ENCODE measurements at places on chromosomes 3 and 15. TPM values are rescaled to one million over a fixed set of nuclear protein-coding genes. Genes with fewer than 3 reads are reported as not detected.

DNA sequence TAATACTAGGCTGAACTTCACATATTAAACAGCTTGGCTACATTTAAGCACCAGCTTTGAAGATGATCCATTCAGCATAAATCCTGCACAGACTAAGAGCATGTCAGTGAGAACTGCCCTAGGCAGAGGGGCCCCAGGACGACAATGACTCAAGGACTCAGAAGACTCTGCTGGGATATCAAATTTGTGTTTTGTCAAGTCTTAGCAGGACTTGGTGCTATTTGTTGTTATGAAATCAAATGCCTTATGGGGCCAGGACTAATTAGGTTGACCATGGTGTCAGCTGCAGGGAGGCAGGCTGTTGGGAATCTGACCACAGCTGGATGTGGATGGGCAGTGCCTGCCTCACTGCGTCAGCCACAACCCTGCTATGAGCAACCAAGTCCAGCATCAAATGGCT is 91.8 kb downstream of the RYR3 start:
- no peaks in the 10 kb centered on the region for H3K4me1 ChIP-seq
- no peak overlapping the region for H3K4me3 ChIP-seq
- H3K27ac ChIP-seq: no peak overlapping the region
- no peaks in the 10 kb centered on the region for H3K36me3 ChIP-seq
- no peaks in the 10 kb centered on the region for H3K27me3 ChIP-seq

Gene DHX30
- 65.1 TPM for total RNA-seq

GRCh38 chr3:12982619-12983101 is 90.6 kb downstream of the IQSEC1 start:
- H3K4me3 ChIP-seq: no peak overlapping the region
- H3K4me1 ChIP-seq: no peaks in the 10 kb centered on the region
- H3K27ac ChIP-seq: no peak overlapping the region
- H3K36me3 ChIP-seq: no peaks in the 10 kb centered on the region

GRCh38 chr3:54262541-54262940 is 140.2 kb downstream of the CACNA2D3 start:
- H3K4me3 ChIP-seq: no peak overlapping the region
- no peaks in the 10 kb centered on the region for H3K27me3 ChIP-seq
- DNase-seq: no peak
- H3K27ac ChIP-seq: no peak overlapping the region

Gene KBTBD13
- not detected for total RNA-seq

- peak; percentile 13 for DNase-seq
- H3K27me3 ChIP-seq: no peaks in the 10 kb centered on the region
- H3K4me3 ChIP-seq: no peak overlapping the region
- no peaks in the 10 kb centered on the region for H3K36me3 ChIP-seq
- no peak overlapping the region for H3K27ac ChIP-seq
These were observed 41.3 kb downstream of the CHDH start for GRCh38 chr3:53804697-53805462.

Gene NOX5
- 0.26 TPM for total RNA-seq

Measured in Panc1 (cell line).